ENCODE measurements at places on chromosomes 4 and X.

- DNase-seq, result no peak
These were observed 95.3 kb downstream of the FANCB start for GRCh38 chrX:14777525-14777924.

- peak; percentile 7 for DNase-seq
These were observed 85.4 kb upstream of the GBA3 start for GRCh38 chr4:22607382-22607781.

GRCh38 chr4:185936650-185937376 lies 124.8 kb upstream of the SORBS2 start:
- DNase-seq, result no peak

DNA sequence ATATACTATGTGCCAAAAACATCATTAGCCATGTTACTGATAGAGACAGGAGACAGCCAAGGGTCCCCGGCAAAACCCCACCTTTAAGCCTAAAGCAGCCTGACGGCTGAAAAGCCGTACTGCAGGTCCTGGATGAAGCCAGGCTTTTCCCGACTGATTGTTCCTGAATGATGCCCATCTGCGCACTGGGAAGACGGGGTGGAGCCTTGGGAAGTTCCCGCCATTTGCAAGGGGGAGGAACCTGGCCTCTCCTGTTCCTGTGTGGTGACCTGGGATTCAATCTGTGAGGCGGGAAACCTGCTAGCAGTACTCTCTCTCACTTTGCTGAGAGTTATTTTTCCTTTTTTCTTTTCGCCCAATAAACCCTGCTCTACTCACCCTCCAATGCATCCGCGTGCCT lies 15.1 kb upstream of the CAMK2D start:
- DNase-seq, result no peak

DNA sequence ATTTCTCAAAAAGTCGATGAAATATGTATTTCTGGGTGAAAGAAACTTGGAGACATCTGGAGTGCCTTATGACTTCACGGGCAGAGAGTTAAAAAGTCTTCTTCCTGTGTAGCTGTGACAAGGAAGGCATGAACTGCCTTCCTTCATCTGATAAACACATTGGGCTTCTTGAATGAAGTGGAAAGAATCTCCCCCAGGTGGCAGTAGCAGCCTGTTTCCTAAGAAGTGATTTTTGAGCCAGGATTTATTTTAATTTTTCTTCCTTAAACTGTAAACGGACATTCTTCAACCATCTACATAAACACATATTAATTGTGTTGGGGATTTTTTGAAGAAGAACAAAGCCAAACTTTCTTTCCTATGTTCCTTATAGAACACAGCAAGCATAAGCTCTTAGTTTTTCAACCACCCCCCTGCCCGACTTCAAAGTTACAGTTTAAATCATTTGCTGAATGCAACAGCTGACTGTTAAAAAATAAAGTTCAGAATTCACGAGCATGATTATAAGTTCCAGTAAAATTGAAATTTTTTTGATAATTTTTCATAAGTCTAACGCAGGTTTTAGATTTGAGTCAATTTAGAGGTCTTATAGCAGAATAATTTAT lies 980 bp upstream of the GIMD1 start:
- no peak for DNase-seq

- no peak for DNase-seq
These were observed 10.6 kb upstream of the PYURF start for GRCh38 chr4:88533937-88534750.

DNA sequence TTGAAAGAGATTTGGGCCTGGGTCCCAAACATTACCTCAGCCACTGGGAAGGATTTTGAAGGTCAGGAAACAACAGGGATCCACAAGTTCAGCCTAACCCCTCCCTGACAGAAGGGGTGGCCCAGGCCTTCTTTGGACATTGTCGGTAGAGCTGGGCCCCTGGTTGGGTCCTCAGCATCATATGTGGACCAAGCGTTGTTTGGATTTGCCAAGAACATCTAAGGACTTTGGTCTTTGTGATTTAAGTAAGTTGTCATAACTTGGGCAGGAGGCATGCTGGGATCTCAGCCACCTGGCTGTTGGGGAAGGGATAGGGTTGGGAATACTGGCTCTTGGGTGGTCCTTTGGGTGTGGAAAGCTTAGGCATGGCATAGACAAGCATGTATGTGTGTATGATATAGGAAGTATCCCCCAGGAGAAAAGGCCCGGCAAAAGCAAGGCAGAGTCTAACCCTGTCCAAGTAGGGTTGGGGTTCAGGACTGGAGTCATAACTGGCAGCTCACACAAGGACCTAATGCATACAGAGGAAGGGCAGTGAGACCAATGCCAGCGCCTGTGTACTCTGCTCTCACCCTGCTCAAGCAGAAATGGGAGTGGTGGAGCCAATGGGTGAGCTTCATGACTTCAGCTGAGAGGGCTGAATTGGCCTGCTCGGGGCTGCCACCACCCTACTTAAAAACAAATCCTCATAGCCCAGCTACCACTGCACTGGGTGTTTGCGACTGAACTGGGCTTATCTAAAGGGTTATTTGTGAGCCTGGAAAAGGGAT lies 102.8 kb downstream of the RTL5 start:
- DNase-seq, result no peak

DNA sequence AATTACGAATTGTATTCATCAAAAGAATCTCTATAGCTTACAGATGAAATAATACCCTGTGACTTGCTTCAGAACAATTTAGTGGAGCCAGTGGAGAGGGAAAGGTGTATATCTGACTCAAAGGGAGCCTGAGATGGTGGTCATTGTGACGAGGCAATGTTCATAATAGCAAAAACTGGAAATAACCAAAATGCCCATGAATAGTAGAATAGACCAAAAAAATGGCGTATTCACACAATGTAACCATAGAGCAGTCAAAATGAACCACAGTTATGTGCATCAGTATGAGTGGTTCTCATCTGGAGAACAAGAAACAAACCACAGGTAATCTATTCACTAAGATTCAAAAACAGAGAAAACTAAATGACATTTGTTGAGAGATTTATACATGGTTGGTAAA lies 125.3 kb upstream of the CLNK start:
- DNase-seq, result no peak

Measured in GOT3 (cell line).